ENCODE measurements at places on chromosomes 1 and 21. TPM values are rescaled to one million over a fixed set of nuclear protein-coding genes. Genes with fewer than 3 reads are reported as not detected.

The MAB21L3 gene
- not detected for total RNA-seq

GRCh38 chr1:30688920-30689794, 34.2 kb downstream of the MATN1 start:
- DNase-seq = no peak

The DYNLT4 gene
- total RNA-seq = 0.47 TPM

DNA sequence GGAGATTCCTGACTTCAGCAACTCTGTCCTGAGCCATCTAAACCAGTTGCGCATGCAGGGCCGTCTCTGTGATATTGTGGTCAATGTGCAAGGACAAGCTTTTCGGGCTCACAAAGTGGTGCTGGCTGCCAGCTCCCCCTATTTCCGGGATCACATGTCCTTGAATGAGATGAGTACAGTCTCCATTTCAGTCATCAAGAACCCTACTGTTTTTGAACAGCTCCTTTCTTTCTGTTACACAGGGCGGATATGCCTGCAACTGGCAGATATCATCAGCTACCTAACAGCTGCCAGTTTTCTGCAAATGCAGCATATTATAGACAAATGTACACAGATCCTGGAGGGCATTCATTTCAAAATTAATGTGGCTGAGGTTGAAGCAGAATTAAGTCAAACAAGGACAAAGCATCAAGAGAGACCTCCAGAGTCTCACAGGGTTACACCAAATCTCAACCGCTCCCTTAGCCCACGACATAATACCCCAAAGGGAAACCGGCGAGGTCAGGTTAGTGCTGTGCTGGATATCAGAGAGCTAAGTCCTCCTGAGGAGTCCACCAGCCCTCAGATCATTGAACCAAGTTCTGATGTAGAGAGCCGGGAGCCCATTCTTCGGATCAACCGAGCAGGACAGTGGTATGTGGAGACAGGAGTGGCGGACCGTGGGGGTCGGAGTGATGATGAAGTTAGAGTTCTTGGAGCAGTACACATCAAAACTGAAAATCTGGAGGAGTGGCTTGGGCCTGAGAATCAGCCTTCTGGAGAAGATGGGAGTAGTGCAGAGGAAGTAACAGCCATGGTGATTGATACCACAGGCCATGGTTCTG, 2.3 kb downstream of the ZBTB37 start:
- DNase-seq = no peak

DNA sequence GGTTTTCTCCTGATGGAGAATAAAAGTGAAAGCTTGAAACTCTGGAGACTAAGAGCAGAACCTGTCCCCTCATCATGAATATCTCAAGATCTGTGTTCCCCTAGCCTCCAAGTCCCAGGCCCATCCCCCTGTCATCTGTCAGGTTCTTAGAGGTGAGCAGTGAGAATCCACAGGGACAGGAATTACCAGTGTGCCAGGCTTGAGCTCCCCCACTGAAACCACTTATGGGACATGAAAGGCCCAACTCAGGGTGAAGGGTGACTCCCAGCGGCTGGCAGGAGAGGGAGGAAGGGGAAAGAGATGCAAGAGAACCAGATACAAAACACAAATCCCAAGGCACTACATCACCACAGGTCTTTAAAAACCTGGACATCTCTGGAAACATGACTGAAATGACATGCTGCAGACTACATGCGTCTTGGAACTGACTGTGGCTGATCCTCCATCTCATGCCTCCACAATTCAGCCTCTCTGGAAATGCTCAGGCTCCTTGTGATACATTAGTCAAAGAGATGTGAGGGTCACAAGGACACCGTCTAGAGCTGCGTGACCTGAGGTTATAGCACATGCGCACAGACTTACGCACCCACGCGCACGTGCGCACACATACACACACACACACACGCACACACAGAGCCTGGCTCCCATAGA, 6.8 kb upstream of the LY9 start:
- no peak for DNase-seq

The WDR26 gene
- 53.1 TPM for total RNA-seq

DNA sequence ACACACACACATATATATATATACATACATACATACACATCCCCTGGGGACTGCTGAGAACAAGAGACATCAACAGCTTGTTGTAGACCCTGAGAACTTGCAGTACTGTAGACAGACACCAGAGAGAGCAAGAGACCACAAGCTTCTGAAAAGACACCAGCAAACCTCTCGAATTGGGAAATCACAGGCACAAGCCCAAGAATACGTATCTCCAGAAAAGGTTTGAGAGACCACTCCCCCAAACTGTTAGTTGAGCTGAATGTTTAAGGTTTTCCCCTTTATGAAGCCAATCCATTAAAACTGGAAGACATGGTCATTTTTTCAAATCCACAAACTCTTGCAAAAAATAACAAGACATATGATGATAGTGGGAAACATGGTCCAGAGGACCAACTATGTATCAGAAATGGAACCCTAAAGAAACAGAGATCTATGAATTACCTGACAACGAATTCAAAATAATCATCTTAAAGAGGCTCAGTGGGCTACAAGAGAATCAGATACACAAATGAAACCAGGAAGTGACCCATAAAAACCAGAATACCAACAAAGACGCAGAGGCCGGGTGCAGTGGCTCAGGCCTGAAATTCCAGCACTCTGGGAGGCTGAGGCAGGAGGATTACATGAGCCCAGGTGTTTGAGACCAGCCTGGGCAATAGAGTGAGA, 45.1 kb downstream of the SLC2A1 start:
- DNase-seq = no peak

DNA sequence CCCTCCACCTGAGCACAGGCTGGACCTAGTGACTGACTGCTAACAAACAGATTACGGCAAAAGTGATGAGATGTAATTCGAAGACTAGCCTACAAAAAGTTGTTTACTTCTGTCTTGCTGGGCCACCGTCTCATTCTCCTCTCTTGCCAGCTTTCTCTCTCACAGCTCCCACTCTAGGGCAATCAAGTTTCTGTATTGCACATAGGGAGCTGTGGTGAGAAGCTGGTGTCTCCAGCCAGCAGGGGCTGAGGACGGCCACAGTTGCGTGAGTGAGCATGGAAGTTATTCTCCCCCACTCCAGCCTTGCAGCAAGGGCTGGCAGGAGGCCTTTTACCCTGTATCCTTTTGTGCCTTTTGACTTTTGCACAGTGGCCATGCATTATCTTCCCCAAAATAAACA, 8.6 kb upstream of the COL6A2 start:
- no peak for DNase-seq

DNA sequence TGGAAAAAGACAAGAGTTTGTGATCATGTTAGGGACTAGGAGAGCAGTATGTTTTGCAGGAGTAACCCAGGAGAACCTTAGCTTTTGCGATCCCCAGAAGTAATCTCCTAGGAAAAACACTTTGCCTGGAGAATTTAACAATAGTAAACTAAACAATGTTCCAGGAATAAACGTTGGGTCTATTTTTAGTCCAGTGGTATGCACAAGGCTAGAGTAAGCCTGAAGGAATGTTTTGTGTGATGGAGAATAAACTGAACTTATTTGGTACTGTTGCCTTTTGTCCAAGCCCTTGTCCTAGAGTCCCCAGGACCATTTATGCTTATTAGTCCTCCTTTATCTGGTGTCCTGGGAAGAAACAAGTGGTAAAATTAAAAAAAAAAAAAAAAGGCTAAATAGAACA, 28.7 kb upstream of the RGS5 start:
- DNase-seq = no peak

The CFAP57 gene
- not detected for total RNA-seq

DNA sequence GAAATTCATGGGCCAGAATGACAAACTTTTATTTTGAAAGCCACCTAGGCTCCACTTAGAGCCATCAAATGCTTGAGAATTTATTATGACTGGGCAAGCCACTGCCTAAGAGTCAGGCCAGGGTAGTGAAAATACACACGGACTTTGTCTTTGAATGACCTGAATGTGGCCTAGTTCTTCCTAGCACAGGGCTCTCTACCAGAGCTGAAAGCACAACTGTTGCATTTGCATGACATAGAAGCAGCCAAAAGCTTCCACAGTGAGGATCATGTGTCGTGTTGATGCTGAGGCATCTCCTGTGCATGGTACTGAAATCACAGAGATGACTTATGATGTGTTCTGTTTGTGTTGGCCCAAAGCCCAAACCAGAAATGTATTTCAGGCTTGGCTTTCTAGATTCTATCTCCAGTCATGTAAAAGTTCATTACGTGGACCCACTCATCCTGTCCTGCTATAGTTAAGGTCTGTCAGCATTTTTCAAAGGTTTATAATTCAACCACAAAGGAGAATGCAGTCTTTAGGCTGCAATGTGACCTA, 164.0 kb upstream of the UBE2U start:
- no peak for DNase-seq

DNA sequence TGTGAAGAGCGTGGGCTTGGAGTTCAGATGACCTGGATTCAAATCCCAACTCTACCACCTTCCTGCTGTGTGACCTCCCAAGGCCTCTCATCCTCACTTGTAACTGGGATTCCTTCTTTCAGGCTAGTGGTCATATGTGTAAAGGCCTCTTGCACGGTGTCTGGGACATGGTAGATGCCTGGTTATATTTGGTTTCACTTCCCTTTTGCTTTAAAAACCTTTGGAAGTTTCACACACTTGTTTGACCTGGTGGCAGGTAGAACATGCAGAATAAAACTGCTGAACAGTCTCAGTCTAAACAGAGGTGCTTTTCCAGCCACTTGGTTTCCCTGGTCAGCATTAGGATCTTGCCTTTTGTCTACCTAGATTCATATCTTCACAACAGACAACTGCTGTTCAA, 37.0 kb upstream of the RCAN3 start:
- no peak for DNase-seq

The CLDN19 gene
- total RNA-seq = not detected

DNA sequence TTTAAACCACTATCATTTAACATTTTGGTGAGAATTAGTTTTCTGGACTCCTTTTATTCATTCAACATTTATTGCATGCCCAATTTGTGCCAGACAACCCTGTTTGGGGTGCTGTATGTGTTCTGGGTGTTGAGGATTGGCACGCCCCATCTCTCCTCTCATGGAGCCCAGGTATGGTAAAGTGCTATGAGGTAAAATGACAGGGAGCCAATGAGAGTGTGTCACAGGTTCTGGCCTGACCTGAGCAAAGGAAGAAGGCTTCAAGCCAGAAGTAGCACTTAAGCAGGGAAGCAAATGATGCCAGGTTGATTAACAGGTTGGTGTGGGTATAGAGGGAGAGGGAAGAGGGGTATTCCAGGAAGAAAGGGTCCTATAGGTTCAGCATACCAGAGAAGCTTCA, 21.1 kb upstream of the SLC22A15 start:
- DNase-seq = no peak

DNA sequence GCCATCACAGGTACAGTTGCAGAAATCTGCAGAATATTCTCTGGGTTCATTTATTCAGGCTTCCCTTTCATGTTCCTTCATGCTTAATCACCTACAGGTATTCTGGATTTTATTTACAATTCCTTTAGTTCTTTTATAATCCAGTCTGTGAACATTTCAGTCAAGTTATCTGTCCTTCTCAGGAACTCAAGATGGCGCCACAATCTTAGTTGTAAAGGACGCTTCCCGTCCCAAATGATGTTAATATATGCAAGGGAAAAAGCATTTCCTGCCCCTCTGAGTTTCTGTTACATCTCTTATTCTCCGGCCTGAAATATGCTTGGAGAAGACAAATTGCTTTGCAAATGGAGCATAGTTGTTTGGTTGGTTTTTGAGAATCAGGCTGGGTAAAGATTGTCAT, 19.3 kb downstream of the F3 start:
- DNase-seq = no peak

The FAM72C gene
- not detected for total RNA-seq

DNA sequence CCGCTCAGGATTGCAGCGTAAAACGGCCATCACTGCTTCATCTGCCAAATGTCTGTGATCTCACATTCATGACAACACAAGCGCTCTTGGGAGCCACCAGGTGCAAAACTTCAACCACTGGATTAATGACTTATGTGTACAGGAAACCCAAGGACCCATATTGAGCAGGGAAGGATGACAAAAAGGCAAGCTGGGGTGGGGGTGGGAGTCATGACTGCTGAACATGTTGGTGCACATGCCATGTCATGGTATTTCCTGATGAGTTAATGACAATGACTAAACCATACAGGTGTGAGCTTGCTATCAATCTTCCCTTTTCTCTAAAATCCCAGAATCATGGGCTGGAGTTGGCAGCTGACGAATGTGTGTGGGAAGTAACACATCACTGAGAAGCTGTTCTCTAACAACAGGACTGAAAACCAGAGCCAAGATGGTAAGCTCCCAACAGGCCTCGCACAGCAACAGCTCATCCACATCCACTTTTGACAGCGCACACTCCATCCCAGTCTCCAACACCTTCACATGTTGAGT, 3.1 kb upstream of the SH2D5 start:
- no peak for DNase-seq

The FLVCR1 gene
- 2.5 TPM for total RNA-seq

- peak; percentile 81 for DNase-seq
Observed at GRCh38 chr21:33383056-33383888, 19.9 kb upstream of the IFNGR2 start.

The KRTAP19-2 gene
- not detected for total RNA-seq

DNA sequence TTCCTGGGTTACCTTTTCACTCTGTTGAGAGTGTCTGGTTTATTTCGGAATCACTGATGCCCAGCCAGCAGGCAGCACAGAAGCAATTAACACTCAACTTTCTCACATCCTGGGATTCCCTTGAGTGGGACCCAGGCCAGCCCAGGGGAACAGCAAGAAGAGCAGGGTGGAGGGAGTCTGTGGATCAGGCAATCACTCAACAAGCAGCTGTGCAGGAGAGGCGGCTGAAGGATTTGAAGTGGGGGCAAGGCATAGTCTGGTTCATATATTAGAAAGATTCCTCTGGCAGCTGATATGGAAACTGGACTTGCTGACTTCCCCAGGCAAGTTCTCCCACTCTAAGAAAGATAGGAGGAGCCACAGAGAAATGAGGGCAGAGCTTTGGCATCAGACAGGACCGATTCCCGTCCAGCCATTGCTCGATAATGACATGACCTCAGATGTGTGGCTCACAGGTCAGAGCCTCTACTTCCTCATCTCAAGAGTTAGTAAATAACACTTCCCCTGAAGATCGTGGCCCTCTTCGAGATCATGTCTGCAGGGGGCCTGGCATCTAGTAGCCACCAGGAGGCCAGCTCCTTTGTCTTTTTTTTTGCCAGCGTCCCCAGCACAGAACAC, 12.4 kb downstream of the EPHA8 start:
- peak; percentile 27 for DNase-seq

GRCh38 chr1:200907611-200908097, 13.0 kb downstream of the INAVA start:
- no peak for DNase-seq

The NR1I3 gene
- total RNA-seq = not detected

GRCh38 chr1:145944532-145944931, 13.3 kb downstream of the LIX1L start:
- no peak for DNase-seq

GRCh38 chr1:3377604-3378279, 76.7 kb upstream of the ARHGEF16 start:
- DNase-seq = no peak

The CALML6 gene
- total RNA-seq = 0.24 TPM

GRCh38 chr1:48697066-48697707, 79.5 kb downstream of the BEND5 start:
- peak; percentile 80 for DNase-seq

DNA sequence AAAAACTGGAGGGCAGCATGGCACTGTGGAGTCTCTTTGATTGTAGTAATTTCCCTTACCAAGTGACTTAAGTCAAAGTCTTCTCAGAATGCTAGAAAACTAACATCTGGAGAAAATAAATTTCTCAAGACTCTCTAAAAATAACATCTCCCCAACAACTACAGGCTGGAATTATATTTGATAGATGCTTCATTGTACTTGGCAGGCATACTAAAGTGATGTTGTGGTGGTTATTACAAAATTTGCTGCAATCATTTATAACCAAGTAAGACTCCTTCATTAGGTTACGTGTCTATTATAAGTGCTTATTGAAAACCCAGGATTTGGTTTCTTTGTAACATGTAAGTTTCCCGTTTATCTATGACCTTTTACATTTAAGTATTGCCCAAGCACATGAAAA, 132.9 kb upstream of the NRIP1 start:
- DNase-seq = no peak
